Small intestine (tissue), 16 donors: ENCODE measurements at places on chromosomes 13 and 19.
A peak's percentile ranks its signal among the peaks of the same experiment; 100 is the strongest.

GRCh38 chr13:23921451-23921888, 24.2 kb upstream of the C1QTNF9B start:
- DNase-seq, result peak; percentile 52

DNA sequence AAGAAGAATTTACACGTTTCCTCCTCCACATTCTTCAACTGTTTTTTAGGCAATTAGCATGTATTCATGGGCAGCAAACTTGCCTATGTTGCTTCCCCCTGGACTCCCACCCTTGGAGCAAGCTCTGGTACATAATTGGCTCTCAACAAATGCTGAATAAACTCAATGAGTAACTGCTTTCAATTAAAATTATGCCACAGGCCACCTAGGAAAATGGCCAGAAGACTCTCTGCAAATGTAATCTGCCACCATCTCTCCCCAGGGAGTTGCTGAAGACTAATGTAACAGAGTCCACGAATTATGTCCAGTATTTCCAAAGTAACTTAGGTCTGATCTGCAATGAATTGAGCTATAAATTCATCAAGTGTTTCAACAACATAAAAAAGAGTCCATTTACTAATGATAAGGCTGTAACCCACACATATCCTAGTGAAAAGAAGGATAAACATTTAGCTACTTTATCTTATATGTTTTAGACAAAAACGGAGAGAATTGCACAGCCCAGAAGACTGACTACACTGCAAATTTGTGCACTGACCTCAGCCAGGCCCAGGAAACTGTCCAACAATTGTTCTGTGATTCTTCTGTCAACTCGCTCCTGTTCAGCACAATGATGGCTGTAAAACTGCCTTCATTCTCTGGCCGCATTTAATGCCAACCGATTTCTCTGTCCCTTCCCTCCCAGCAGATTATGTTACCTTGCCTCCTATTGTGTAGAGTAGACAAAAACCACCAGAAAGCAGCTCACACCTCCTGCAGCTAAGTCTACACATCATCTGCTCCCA, 808.6 kb upstream of the ARGLU1 start:
- DNase-seq, result no peak

- no peak for DNase-seq
These were observed 7.8 kb downstream of the ZSCAN5B start for GRCh38 chr19:56189785-56190184.

- DNase-seq, result no peak
These were observed 158.6 kb upstream of the SLC10A2 start for GRCh38 chr13:103224804-103225203.

DNA sequence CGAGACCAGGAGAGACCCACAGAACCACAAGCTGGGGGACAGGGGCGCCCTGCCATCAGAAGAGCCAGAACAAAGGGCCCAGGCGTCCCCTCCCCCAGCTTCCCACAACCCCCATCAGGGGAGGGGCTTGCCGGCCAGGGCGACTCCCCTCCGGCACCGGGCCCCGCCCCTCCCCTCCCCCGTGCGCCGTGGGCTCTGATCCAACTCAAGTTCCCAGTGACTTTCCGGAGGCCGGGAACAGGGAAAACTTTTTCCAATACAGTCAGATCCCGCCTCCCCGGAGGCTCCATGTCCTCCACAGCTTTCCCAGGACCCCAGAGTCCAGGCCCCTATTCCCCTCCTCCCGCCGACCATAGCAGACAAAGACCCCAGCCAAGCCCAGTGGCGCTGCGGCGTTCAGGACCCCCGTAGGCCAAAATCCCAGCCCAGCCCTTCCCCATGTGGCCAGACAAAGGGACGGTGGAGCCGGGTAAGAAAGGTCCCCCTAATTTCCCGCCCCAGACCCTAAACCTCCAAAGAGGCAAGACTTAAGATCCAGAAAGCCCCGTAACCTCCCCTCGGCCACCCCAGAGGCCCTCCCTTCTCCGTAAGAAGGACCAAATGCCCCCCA, 673 bp downstream of the TEAD2 start:
- peak; percentile 47 for DNase-seq

GRCh38 chr13:67267136-67267535, 37.0 kb upstream of the PCDH9 start:
- no peak for DNase-seq

- DNase-seq, result peak; percentile 80
These were observed 1.0 kb downstream of the EPOR start for GRCh38 chr19:11382898-11383705.

DNA sequence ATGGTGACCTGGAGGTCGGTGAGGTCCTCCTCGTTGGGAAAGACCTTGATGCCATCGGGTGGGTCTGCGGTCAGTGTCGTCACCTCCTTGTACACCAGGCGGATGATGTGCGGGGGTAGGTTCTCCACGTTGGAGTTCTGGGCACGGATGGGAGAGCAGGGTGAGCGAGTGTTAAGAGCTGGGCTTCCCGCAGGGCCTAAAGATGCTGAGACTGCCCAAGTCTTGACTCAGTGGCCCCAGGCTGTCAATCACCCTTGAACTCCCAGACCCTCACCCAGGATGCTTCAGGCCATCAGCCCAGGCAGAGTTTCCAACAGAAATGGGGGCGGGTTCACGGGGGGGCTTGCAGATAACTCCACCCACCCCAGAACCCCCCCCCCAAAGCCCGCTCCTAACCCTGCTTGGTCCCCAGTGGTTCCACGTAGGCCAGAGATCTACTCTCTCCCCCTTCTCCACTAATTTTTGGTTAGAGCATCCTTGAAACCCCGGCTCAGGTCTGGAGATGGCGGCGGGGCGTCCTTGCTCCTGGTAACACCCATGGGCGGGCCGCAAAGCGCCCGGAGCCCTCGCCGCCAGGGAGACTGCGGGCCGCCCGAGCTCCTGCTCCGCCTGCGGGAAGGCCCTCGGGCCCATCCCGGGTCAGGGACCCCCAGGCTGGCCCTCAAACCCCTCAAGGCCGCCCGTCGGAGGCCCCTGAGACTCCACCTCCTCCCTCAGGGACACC, 600 bp downstream of the UBE2S start:
- DNase-seq, result peak; percentile 27

DNA sequence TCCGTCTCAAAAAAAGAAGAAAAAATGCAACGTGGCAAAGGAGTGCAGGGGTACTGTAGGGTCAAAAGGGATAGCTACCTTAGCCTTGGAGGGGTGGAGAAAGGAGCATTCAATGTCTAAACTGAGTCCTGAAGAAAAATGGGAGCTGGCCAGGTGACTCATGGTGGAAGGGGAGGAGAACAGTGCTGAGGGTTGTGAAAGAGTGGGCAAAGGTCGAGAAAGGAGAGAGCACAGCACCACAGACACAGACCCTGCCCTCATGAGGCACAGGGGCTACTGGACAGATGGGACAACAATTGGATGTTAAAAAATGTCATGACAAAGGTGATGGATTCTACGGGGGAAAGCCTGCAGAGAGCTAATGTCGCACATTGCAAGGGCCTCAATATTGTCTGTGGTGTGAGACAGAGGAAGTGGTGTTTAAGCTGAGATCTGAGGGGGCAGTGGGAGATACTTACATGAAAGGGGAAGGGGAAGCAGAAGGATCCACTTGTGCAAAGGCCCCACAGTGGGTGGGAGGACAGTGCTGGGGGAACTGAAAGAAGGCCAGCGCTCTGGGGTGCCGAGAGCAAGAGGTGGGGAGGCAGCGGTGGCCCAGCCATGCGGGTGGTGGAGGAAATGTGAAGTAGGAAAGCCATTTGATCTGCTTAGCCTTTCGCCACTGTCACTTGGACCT, 42.9 kb upstream of the URAD start:
- DNase-seq, result no peak

GRCh38 chr19:32181216-32181920, 164.0 kb upstream of the ZNF507 start:
- no peak for DNase-seq

- DNase-seq, result no peak
These were observed 733.9 kb upstream of the KLHL1 start for GRCh38 chr13:70842062-70842644.

DNA sequence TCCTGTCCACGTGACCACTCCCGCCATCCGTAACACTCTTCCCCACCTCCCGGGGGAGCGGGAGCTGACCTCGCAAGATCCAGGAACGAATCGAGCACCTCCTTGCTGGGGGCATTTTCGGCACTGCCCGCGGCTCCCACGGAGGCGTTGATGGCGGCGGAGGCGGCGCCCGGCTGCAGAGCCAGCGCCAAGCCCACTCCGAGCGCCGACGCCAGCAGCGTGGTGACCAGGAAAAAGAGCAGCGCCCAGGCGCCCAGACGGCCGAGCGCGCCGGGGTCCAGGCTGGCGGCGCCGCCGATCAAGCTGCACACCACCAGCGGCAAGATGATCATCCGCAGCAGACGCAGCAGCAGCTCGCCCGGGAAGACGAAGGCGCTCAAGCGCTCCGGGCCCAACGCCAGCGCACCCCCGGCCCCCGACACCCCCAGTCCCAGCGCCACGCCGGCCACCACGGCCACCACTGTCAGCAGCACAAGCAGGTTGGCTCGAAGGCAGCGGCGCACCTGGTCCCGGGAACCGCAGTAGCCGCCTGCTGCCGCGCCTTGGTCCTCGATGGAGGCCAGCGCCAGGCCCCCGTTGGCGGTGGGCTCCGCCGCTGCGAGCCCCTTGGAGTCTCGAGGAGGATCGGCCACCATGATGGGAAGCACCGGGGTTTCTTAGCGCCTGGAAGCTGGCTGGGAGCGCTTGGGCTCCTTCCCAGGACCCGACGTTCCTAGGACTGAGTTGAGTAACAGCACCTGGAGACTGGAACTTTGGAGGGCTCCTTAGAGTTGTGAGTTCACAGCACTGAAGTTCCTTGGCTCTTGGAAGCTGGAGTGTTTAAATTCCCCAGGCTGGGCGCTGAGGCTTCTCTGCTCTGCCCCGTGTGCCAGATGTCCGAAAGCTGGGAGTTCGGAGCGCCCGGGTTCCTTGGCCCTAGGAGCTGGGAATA, 798 bp downstream of the SLC1A5 start:
- DNase-seq, result peak; percentile 20

DNA sequence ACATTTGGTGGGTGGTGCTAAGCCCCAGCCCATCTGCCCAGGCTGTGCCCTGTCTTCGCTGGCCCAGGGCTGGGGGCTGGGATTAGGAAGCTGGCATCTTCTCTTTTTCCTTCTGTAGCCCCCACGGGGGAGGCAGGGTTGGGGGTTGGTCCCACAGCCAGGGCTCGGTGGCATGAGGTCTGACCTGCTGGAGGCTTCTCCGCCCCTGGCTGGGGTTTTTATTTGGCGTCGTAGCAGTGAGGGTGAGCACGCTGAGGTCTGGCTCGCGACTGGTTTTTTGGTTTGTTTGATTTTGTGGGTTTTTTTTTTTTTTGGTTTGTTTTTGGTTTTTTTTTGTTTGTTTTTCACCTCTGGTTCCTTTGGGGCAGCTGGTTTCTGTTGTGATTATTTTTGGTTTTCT, 14.7 kb downstream of the ZNF574 start:
- DNase-seq, result no peak

- no peak for DNase-seq
These were observed 137.5 kb downstream of the TNFRSF19 start for GRCh38 chr13:23707674-23708073.

DNA sequence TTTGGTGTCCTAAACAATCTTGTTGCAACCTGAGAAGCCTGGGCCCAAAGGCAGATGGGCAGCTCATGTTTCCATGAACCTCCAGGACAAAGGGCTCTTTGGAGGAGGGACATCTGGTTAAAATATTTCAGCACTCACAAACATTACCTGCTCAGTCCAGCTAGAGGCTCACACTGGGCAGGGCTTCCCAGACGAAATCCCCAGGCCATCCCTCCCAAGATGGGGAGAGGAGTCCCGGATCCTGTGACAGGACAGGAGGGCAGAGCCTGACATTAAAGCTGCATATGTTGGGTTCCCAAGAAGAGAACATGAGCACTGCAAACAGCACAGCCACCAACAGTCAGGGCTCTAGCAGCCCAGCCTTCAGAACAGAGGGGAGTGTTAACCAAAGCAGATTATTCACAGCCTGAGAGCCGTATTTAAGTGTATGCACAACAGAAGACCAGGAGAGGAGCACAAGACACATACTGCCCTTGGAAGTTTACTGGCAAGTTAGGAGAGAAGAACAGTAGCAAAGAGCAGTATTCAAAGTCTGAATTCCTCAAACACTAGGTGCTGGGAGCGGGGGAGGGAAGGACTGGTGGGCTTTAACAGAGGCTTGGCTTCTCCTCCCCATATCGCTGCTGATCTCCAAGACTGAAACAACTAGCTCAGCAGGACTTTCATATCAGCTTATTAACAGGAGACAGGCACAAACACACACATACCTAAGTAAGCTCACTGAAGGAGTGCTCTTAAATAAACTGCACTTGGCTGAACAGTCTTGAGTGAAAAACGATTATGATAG, 12.3 kb downstream of the ATP7B start:
- no peak for DNase-seq
